ENCODE measurements at places on chromosomes 11 and 22.

DNA sequence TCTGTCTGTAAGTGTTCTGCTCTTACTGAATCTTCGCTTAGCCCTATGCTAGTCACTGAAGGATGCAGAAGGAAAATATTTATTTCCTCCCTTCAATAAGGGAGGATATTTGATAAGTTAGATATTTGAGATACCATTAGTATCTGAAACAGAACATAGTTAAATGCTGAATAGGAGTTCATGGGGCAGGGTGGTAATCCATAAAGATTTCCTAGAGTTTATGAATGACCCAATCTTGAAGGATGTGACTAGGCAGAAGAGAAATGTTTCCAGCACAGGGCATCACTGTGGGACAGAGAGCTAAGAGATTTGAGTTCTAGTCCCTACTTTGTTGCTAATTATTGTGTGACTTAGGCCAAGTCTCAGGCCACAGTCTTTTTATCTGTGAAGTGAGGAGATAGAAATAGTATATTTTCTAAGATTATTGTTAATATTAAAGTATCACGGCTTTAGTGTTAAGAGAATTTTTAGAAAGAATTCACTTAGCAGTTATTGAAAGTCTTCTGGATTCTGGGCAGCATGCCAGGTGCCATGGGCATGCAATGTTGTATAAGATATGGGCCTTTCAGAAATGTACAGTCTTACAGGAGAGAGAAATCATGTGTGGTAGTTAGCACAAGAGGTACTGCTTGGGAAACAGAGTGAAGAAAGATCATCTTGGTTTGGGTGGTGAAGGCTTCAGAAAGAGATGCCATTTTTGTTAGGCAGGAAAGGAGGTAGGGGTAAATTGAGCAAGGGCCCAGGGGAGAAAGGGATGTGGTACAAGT is 24.0 kb downstream of the SWAP70 start:
- peak; percentile 54 for DNase-seq

GRCh38 chr11:82305123-82305522 is 428.5 kb downstream of the FAM181B start:
- DNase-seq: no peak

DNA sequence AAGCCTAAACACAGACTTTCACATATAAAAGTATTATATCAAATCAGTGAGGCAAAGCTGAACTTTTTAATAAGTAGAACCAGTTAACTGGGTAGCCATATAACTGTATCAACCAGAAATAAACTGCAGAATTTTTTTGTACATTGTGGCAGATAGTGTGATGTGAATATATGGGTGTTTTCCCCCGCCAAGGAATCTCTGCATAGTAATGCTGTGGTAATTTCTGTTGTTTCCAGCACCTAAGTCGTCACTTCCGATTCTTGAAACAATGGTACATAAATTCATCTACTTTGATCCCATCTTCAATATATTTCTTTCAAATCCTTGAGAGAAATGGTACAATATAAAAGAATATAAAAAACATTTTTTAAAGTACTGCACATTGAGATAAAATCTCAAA is 39.6 kb downstream of the NARS2 start:
- no peak for DNase-seq

DNA sequence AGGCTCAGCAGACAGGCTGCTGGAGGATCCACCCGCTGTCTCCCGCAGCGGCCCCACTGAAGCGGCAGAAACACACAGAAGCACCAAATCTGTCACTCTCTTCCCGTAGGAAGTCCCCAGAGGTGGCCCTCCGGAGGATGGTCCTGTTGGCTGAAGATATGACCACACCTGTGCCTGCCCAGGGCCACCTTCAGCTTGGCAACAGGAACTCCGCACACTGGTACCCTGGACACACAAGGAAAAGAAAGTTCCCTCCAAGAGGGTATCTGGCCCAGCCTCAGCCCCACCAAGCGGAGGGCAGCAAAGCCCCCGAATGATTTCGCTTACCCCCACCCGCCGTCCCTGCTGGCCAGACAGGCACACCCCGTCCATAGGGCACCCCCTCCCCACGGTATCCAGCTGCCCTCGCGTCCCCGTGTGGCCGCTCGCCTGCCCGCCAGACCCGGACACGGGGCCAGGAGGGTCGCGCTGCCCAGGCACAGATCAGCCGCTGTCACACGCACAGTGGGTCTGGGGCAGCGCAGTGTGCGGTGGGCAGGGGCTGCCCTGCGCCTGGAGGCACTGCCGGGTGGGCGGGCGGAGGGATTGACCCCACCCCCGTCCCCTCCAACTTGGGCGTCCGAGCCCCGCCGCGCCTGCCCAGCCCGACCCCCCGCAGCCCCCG is 7.0 kb downstream of the RASSF7 start:
- DNase-seq: no peak

- peak; percentile 40 for DNase-seq
These were observed 21.3 kb upstream of the NELL1 start for GRCh38 chr11:20647976-20648565.
